ENCODE measurements at places on chromosomes 2 and 18.

GRCh38 chr2:238409341-238410199, 17.2 kb upstream of the ASB1 start:
- no peak overlapping the region for H3K4me3 ChIP-seq
- no peaks in the 10 kb centered on the region for H3K27me3 ChIP-seq
- no peak for DNase-seq

- H3K27me3 ChIP-seq = no peaks in the 10 kb centered on the region
- no peaks in the 10 kb centered on the region for H3K36me3 ChIP-seq
- peaks cover 12% of the 10 kb centered on the region for H3K4me1 ChIP-seq
- no peak overlapping the region for H3K4me3 ChIP-seq
- no peak for DNase-seq
- no peak overlapping the region for H3K27ac ChIP-seq
Observed at GRCh38 chr2:1238598-1239138, 174.6 kb upstream of the TPO start.

- H3K27me3 ChIP-seq = no peaks in the 10 kb centered on the region
- H3K36me3 ChIP-seq = no peaks in the 10 kb centered on the region
- peak; percentile 99 for DNase-seq
Observed at GRCh38 chr2:29747786-29748470, 173.5 kb downstream of the ALK start.

GRCh38 chr2:105802587-105802986, 57.9 kb downstream of the NCK2 start:
- H3K4me1 ChIP-seq = peaks cover 4% of the 10 kb centered on the region
- no peaks in the 10 kb centered on the region for H3K27me3 ChIP-seq
- H3K36me3 ChIP-seq = no peaks in the 10 kb centered on the region
- H3K27ac ChIP-seq = no peak overlapping the region

GRCh38 chr2:194842871-194843270, 814.2 kb upstream of the SLC39A10 start:
- H3K4me3 ChIP-seq = no peak overlapping the region
- no peak for DNase-seq
- H3K27ac ChIP-seq = no peak overlapping the region
- no peaks in the 10 kb centered on the region for H3K27me3 ChIP-seq
- no peaks in the 10 kb centered on the region for H3K4me1 ChIP-seq
- H3K36me3 ChIP-seq = no peaks in the 10 kb centered on the region

GRCh38 chr2:110900191-110900590, 167.8 kb downstream of the ACOXL start:
- H3K27me3 ChIP-seq = peaks cover 8% of the 10 kb centered on the region
- H3K36me3 ChIP-seq = no peaks in the 10 kb centered on the region
- no peak overlapping the region for H3K27ac ChIP-seq
- H3K4me3 ChIP-seq = no peak overlapping the region
- no peak for DNase-seq

GRCh38 chr2:6630209-6630608, 235.5 kb downstream of the CMPK2 start:
- DNase-seq = no peak
- no peaks in the 10 kb centered on the region for H3K27me3 ChIP-seq
- H3K27ac ChIP-seq = no peak overlapping the region

DNA sequence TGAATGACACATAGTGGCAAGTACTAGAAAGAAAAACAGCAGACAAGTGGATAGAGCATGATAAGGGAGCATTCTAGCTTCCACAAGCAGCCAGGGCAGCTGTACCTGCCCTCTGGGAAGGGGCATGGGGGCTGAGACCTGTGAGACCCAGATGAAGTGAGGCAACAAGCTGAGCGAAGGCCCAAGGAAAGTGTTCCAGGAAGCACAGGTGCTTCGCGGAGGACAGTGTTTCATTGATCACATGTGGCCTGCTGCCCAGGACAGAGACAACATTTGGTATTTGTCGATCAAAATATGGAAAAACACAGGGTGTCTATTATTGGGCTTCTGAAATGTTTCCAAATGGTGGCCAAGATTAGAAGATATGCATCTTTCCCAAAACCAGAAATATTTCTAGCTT, 149.1 kb downstream of the ZNF516 start:
- H3K27ac ChIP-seq = no peak overlapping the region
- H3K4me1 ChIP-seq = no peaks in the 10 kb centered on the region
- H3K36me3 ChIP-seq = no peaks in the 10 kb centered on the region
- no peak for DNase-seq

GRCh38 chr18:62525608-62526007, 2.8 kb downstream of the ZCCHC2 start:
- H3K4me1 ChIP-seq = peaks cover 12% of the 10 kb centered on the region
- no peaks in the 10 kb centered on the region for H3K36me3 ChIP-seq
- peaks cover under 1% of the 10 kb centered on the region for H3K27me3 ChIP-seq
- DNase-seq = no peak

GRCh38 chr2:20930928-20931327, 108.0 kb upstream of the LDAH start:
- peak; percentile 73 for DNase-seq
- H3K27ac ChIP-seq = no peak overlapping the region
- H3K36me3 ChIP-seq = no peaks in the 10 kb centered on the region
- no peaks in the 10 kb centered on the region for H3K27me3 ChIP-seq
- H3K4me1 ChIP-seq = peaks cover 5% of the 10 kb centered on the region

DNA sequence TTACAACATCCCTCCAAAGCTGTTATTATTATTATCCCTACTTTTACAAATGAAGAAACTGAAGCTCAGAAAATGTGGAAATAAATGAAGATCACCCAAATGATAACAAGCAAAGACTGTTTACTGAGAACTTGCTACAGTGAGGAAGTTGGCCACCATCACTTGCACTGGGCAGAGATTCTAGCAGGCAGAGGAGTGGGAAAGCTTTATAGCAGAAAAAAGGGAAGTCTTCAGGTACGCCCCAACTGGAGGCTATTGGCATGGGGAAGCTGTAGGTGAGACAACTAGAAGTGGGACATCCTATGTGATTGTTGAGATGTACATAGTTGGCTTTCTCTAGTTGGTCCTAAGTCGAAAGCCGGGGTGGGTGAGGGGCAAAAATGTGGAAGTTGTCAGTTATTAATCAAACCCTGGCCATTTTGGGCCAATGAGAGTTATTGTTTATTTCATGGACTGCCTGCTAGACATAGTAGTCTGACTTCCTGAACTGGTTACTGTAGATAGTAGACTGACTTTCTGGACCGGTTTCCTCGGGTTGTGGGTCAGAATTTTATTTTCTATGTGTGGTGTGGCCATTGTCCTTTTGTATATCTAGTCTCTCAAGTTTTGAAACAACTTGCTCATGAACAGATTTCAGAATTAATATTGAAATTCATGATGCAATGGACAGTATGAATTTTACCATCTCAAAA, 40.2 kb upstream of the STAT4 start:
- no peaks in the 10 kb centered on the region for H3K36me3 ChIP-seq
- no peak for DNase-seq
- H3K4me3 ChIP-seq = no peak overlapping the region
- no peak overlapping the region for H3K27ac ChIP-seq

DNA sequence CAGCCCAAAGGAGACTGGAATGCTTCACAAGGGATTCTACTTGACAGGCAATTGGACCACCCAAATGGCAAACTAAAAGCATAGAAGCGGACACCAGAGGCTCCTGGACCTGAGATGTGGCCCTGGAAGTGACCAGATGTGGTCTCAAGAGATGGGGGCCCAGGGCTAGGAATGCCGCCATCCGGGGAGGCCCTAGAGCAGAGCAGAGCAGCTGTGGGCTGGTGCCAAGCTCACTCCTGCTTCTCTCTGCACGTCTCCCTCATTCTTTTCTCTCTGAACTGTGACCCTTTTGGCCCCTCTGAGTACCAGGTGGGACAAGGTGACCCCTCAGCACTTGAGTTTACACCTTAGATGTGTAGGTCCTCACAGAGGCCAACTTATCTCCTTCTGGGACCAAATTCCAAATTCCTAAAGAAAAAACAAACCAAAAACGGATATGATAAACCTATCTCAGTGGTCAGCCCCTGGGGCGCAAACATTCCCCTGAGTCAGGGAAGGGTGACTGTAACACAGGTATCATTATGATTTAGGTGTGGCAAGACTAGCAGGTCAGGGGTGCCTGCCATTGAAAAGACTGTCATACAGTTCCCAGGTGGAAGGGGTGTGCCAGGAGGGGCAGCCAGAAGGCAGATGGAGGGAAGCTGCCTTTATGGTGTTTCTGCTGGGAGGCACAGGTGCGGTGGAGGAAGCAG, 6.5 kb upstream of the IL1R2 start:
- no peaks in the 10 kb centered on the region for H3K36me3 ChIP-seq
- H3K4me1 ChIP-seq = no peaks in the 10 kb centered on the region
- no peak overlapping the region for H3K27ac ChIP-seq
- no peak overlapping the region for H3K4me3 ChIP-seq

DNA sequence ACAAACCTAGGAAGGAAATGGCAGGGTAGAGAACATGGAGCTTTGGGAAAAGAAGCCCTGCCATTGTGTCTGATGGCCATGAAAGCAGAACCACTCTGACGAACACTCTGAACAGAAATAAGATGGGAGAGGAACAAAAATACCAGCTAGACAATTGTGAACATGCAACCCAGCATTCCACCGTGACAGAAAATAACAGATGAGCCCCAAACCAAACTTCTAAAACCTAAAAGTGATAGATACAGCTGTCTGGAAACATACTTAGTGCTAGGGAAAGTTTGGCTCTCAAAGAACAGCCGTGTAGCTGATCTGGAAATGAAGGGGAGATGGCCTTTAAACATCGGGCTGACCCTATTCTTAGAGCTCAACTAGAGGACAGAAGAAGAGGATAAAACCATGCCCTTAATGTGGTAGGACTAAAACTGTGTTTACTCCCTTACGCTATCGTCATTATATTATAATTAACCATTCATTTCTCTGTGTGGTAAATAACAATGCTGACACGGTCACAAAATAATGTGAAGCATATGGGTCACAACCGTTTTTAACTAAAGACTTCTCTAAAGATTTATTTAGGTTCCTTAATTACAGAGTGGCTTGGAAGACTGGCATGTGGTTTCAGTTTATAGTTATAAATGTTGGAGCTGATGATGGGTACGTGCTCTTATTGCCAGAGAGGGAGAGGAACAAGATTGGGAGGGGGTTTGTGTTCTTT, 80.6 kb downstream of the MYO1B start:
- no peaks in the 10 kb centered on the region for H3K27me3 ChIP-seq
- H3K4me1 ChIP-seq = peaks cover 25% of the 10 kb centered on the region
- no peak overlapping the region for H3K27ac ChIP-seq

- no peak overlapping the region for H3K4me3 ChIP-seq
- no peak overlapping the region for H3K27ac ChIP-seq
- H3K4me1 ChIP-seq = peaks cover 13% of the 10 kb centered on the region
- H3K36me3 ChIP-seq = peaks cover 20% of the 10 kb centered on the region
Observed at GRCh38 chr2:73841912-73842738, 13.4 kb downstream of the STAMBP start.

GRCh38 chr2:97911922-97912575, 83.7 kb downstream of the TMEM131 start:
- no peak for DNase-seq
- no peak overlapping the region for H3K27ac ChIP-seq
- peaks cover 5% of the 10 kb centered on the region for H3K36me3 ChIP-seq
- H3K27me3 ChIP-seq = no peaks in the 10 kb centered on the region
- H3K4me1 ChIP-seq = no peaks in the 10 kb centered on the region
- H3K4me3 ChIP-seq = no peak overlapping the region
